Prostate gland (tissue), 2 donors: ENCODE measurements at places on chromosomes 16 and 17. TPM values are rescaled to one million over a fixed set of nuclear protein-coding genes. Genes with fewer than 3 reads are reported as not detected.

DNA sequence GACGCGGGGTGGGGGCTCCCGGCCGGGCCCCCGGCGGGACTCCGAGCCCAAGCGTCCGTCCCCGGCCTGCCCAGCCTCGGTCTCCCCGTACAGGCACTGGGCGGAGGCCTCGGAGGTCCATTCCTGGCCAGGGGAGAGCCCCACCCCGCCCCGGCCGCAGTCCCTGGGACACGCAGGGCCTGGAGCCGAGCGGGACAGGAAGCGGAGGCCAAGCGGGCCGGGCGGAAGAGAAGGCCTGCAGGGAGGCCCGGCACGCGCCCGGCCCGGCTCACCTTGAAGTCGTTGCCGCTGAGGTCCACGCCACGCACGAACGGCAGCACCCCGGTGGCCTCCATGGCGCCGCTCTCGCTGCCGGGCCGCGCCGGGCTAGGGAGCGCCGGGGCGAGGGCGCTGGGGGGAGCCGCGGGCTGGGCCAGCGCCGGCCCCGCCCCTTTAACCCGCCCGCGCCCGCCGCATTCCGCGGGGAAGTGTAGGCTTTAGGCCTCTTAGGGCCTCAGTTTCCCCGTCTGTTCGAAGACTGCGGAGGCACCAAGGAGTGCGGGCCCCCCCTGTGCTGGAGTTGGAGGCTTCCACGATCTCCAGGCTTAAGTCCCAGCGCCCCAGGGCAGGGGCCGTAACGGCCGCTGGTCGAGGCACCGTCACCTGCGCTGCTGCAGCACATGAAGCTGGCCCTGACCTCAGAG, at the start of gene FLII:
TSS of gene FLII (minus strand) at position 383 of the 683 bp plus-strand sequence. CDS start at position 335, 48 bp downstream.
- peak; percentile 36 for DNase-seq

- DNase-seq, result no peak
These were observed 58.6 kb downstream of the PECAM1 start for GRCh38 chr17:64331931-64332493.

- DNase-seq, result no peak
These were observed 16.1 kb downstream of the CMC2 start for GRCh38 chr16:80990577-80990976.

DNA sequence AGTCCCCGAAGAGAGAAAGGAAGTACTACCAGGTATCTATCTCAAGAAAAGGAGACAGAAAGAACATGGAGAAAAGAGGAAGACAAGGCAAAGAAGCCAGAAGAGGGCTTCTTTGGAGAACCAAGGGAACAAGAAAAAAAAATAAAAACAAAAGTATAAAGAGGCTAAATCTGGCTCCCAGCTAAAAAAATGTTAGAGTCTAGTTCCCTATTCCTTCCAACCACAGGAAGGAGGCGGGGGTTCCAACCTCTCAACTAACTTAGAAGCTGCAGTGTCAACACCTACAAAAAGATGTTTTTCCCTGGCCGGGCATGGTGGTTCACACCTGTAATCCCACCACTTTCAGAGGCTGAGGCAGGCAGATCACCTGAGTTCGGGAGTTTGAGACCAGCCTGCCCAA, 13.4 kb downstream of the UTP6 start:
- DNase-seq, result no peak

DNA sequence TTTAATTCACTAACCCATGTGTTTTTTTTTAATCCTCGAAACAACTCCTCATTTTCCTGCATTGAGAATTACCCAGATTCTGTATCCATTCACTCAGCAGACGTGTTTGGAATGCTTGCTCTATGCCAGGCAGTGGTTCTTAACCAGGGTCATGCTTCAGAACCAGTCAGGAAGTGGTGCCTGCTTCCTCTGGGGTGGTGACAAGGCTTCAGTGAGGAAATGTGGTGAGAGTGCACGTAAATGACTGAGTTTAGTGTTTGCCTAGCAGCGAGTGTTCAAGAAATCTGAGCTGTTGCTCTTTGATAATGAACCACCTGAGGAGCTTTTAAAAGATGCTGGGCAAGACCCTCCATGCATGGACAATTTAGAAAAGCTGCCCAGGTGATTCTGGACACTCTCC, 9.9 kb downstream of the ZFP90 start:
- DNase-seq, result no peak

DNA sequence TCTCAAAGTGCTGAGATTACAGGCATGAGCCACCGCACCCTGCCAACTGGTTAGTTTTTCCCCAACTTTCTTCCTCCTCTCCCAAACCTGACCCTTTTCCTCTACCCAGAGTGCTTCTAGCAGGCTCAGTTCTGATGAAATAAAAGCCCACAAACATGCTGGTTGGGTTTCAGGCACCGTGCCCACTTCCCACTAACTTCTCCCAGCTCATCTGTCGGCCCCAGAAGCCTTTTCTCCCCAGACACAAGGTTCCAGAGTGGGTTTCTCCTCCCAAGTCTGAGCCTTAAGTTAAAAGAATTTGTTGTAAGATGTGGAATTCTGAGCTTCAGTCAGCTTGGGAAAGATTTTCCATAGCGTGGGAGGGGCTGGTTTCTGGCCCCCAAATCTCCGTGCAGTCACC, 11.5 kb upstream of the SCN4A start:
- DNase-seq, result no peak

DNA sequence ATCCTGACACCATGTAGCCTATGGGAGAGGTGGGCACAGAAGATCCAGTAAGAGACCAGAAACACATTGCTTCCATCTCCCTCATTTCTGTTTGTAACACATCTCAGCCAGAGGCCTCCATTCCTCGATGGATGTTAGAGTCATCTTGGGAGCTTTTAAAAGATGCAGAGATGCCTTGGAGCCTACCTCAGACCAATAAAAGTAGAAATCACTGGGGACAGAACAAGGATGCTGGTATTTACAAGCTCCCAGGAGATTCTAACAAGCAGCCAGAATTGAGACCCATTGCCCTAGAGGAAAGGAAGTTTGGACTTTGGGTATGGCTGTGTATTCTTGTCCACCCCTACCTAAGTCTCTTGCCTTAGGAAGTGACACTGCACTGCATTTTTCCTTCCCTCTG, 40.8 kb downstream of the HS3ST3A1 start:
- no peak for DNase-seq

GRCh38 chr16:7834771-7835431, 502.3 kb downstream of the RBFOX1 start:
- no peak for DNase-seq

GRCh38 chr17:39813631-39814030, 50.5 kb downstream of the IKZF3 start:
- DNase-seq, result no peak

- no peak for DNase-seq
These were observed 11.9 kb downstream of the MSI2 start for GRCh38 chr17:57268181-57268580.

DNA sequence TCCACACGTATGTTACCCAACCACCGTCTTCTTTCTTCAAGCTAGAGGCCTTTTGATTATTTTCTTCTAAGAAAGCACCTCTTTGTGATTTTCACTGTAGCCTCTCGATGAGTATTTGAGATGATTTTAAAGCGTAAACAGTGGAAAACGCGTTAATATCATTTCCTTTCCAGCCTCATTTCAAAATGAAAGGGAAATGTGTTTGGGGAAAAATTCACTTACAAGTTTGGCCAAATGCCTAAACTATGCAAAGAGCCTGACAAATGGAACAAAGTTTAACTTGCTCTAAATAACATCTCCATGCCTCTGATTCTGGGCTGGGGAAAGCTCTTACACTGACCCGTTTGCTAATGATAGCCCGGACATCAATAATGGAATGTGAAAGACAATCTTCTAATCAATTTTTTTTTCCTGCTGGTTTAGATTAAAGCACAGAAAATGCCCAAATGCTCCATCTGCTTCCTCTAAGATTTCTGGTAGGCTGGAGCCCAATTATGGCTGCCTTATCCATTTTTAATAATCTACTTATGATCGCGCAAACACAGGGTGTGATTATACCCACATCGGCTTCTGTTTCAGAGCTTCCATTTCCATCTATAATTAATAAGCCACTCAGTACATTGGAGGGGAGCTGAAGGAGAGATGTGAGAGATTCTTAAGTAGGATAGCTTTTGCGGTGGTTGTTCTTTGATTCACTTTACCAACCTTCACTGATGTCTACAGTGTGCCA, 43.5 kb downstream of the HS3ST2 start:
- DNase-seq, result no peak

GRCh38 chr17:38336838-38337237, 6.9 kb downstream of the GPR179 start:
- DNase-seq, result no peak

DNA sequence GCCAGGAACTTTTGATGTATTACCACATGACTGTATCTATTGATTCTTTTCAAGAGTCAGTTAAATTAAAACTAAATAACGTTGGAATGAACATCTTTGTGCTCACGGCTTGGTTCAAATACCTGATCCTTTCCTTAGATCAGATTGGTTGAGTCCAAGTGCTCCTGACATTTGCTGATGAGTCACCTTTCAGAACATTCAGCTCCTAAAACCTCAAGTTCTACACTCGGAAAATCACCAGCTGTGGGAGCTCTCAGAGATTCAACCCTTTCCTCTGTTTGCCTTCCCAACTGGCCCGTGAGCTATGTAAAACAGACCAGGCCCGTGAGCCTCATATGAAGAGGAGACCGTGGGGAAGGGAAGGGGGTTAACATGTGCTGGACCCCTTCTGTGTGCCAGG, 68.1 kb downstream of the RTN4RL1 start:
- no peak for DNase-seq

GRCh38 chr17:57629470-57629869, 115.6 kb downstream of the CCDC182 start:
- DNase-seq, result no peak

DNA sequence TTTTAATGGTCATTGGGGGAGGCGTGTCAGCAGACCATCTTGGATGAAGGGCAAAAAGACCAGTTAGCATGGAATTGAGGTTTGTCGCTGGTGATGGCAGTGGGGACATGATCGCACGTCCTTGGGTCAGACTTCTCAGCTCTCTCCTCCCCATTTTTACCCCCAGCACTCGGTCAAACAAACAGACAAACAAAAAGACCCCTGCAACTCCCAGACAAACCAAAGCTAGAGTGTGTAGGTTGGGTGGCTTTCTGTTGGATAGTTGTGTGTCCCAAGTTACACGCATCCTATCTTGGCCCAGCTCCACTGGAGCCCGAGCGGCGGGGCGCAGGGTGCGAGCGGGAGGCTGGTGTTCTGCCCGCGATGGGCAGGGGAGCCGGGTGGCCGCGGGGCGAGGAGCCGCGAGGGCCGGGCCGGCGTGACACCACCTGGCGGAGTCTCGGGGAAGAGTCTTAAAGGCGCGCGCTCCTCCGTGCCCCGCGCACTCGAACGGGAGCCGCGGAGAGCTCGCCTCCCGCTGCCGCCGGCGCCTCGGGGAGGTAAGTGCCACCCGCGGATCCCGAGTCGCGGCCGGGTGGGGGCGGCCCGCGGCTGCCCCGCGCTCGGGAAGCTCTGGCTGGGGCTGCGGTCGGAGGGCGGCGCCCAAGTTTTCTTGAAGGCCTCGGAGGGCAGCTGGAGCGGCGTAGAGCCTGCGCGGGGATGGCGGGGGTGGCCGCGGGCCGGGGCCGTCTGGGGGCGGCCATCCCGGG, 18.5 kb upstream of the NTN1 start:
- DNase-seq, result peak; percentile 21

DNA sequence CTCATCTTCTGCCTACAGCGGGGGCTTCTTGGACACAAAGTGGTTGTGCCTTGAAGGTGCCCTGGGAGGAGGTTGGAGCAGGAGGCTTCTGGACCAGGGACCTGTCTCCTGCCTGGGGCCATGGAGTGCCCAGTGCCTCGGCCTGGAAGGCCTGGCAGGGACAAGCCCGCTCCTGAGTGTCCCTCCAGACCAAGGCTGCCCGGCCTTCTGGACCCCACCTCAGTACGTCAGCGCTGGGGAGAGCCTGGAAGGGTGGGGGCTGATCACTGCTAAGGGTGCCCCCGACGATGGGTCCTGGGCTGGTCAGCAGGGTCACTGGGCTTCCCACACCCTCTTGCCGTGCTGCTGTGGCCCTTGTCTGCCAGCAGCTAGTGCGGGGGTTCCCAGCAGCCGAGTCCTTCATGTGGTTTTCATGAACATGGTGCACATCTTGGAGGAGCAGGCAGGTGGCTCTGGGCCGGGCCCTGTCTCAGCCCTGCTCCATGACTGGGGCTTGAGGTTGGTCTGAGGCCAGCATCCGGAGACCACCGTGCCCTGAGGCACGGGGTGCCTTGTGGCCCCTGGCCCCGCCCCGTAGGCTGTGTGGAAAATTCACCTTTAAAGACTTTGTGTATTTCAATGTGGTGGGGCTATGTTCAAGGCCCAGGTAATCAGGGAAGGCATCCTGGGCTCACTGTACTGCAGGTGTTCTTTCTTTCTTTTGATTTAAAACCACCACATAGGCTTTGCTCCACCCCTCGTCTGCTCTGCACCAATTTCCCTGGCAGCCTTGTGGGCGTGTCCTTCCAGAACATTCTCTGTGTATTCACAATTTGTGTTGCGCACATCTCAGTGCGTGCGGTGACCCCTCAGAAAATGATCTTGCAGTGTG, 22.4 kb downstream of the MGRN1 start:
- DNase-seq, result no peak

Gene SETD1A
- total RNA-seq, result 29.1 TPM
